AG20443 (cell line): ENCODE measurements at places on chromosomes 3 and 15.

DNA sequence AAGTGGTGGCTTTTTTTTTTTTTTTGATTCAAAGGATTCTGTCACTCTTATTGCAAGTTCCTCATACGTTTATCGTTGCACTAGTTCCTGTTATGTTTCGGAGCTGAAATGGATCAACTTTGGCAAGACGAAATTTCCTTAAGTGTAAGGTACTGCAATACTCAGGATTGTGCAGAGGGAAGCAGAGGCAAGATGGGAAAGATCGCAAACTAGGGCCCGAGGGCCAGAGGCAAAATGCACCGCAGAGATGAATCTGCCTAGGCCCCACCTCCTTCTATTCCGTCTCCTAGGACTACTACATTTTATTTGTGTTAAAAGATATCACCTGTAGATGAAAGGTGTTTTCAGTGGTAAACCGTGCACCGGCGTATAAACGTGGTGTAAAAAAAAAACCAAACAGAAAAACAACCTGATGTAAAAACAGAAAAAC is 331 bp downstream of the RNU6-1 start:
- DNase-seq: peak; percentile 57

DNA sequence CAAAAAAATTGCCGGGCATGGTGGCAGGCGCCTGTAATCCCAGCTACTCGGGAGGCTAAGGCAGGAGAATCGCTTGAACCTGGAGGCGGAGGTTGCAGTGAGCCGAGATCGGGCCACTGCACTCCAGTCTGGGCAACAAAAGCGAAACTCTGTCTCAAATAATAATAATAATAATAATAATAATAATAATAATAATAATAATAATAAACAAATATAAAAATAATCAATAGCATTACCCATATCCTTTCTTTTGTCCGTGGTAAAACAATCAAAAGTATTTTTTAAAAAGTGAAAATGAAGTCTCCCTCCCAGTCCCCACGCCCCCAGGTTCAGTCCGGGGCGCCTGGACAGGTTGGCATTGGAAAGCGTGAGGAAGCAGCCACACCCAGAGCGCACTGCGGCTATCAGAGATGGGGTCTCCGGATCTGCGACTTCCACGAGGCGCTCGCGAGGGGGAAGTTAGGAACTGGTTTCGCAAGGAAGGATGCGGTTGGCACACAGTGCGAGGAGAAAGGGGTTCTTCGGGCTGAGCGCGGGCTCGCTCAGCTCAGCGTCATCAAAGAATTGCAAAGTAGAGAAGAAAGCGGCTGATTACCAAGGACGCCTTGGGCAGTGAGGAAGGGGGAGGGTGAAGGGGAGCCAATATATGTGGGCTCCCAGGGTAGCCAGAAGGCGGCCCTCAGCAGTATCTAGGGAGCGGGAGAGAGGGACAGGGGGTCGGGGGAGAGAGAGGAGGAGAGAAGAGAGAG is 69.5 kb upstream of the EPHB3 start:
- peak; percentile 25 for DNase-seq

GRCh38 chr3:50194128-50194902 is 2.9 kb downstream of the GNAT1 start:
- DNase-seq: peak; percentile 86

GRCh38 chr15:85402195-85402881 is 21.9 kb downstream of the AKAP13 start:
- DNase-seq: no peak

- DNase-seq: peak; percentile 53
Measured at GRCh38 chr15:41967506-41968206, 4.7 kb downstream of the EHD4 start.

- DNase-seq: no peak
Measured at GRCh38 chr15:82062479-82063454, 16.9 kb upstream of the MEX3B start.

- DNase-seq: no peak
Measured at GRCh38 chr15:65071381-65071811, 3.6 kb upstream of the RASL12 start.

DNA sequence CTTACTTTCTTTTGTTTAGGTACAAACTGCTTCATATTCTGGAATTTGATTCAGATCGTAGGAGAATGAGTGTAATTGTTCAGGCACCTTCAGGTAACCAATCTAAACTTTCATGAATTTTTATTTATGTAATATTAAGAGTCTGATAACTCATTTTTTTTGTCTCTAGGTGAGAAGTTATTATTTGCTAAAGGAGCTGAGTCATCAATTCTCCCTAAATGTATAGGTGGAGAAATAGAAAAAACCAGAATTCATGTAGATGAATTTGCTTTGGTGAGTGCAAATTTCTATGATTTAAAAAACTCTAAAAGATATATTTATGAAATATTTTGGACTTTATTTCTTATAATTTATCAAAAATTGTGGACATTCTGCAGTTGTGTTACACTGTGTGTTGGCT is 75.8 kb downstream of the ATP11B start:
- DNase-seq: no peak

DNA sequence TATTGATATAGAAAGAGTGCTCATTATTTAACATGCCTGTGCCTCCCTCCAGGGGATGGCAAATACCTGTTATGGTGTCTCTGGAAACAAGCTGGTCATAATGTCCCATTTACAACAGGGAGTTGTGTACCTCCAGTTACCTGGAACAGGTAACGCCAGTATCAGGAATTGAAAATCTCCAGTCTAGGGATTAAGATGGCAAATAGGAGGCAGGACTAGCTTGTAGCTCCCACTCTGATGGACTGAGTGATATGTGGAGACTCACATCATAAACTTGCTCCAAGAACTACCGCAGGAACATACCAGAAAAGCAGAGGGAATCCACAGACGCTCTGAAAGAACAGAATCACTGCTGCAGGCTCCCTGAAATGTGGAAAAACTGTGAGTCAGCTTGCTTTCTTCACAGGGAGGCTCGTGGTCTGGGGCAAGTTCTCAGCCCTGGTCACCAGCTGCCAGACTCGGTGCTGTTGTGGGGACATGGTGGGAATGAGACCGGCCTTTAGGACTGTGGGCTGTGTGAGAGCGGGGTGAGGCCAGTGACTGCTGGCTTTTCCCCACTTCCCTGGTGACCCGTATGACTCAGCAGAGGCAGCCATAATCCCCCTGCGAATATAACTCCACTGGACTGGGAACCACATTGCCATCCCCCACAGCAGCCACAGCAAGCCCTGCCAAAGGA is 97.4 kb downstream of the KCNAB1 start:
- DNase-seq: no peak

DNA sequence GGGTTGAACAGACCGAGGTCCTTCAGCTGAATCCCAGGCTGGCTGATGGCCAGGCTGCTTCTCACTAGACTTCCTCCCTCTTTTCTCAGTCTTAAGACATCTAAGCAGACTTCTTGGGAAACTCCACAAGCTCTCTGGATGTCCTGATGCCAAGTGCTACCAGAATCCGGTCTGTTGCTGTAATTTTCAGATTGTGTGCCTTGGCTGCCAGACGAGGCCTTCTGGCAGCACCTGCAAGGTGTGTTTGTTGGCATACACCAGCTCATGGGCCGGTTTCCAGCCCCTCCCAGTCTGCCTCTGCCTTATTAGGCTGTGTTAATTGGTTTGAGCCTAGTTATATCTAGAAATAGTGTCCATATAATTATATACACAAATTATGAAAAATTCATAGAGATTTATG is 120.6 kb downstream of the TNIK start:
- no peak for DNase-seq

GRCh38 chr3:158790901-158791589 is 10.8 kb upstream of the MFSD1 start:
- peak; percentile 68 for DNase-seq

- no peak for DNase-seq
Measured at GRCh38 chr15:33492434-33493052, 181.8 kb downstream of the RYR3 start.

GRCh38 chr3:4021162-4021561 is 221.9 kb downstream of the LRRN1 start:
- no peak for DNase-seq

DNA sequence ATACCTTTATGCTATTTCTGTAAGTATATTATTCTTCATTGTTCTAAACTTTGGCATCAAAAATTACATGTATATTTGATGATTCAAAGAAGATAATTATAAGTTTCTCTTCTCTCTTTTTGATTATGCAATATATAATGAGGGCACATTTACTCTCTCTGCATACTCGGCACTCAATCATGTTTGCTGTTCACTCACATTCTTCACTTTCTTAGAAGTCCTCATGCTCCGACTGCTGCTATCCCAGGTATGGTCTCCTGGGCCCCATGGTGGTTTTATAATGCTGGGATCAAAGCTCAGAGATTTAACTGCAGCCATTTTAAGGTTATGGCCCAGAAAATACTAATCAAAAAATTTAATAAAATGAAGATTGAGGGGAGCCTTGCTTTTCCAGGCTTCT is 529.7 kb upstream of the IL12A start:
- no peak for DNase-seq

DNA sequence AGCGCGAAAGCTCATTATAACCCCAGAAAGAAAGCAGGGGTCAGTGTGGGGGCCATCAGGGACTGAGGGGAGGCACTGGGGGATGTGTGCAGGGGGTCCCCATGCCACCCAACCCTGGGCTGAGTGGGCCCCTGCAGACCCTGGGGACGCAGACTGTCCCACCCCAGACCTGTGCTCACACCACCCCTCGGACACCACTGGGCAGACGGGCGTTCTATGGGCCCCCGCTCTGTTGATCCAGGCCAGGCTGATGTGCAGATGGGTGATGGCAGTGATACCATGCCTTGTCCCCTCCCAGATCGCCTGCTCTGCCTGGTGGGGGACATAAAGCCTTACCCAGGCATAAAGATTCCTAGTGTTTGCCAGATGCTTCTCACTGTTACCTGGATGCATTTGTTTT is 259.7 kb upstream of the TLE3 start:
- DNase-seq: no peak

GRCh38 chr3:174775603-174776002 is 83.5 kb upstream of the NAALADL2 start:
- DNase-seq: no peak

DNA sequence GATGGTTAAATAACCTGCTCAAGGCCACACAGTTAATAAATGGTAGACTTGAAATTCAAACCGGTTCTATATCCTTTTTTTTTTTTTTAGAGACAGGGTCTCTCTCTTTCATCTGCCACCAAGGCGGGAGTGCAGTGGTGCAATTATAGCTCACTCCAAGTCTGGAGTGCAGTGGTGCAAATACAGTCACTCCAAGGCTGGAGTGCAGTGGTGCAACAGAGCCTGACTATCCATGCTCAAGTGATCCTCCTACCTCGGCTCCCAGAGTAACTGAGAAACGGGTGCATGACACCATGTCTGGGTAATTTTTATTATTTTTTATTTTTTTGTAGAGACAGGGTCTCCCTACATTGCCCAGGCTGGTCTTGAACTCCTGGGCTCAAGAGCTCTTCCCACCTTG is 23.4 kb downstream of the DPP8 start:
- DNase-seq: no peak

DNA sequence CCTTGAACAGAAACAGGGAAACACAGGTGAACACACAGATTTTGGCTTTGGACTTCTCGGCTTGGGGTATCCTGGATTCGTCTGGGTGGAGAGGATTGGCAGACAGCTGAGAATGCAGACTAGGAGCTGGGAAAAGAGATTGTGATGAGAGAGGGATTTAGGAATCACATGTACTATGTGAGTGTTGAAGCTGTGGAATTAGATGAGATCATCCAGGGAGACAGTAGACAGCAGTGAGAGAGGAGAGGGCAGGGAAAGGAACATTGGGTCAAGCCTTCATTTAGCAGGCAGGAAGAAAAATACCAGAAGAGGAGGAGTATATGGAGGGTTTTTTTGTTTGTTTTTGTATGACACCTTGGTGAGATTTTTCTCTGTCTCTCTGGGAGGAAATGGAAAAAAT is 262.1 kb upstream of the TBL1XR1 start:
- peak; percentile 71 for DNase-seq

- peak; percentile 70 for DNase-seq
Measured at GRCh38 chr3:141303481-141304223, 64.7 kb upstream of the ZBTB38 start.

DNA sequence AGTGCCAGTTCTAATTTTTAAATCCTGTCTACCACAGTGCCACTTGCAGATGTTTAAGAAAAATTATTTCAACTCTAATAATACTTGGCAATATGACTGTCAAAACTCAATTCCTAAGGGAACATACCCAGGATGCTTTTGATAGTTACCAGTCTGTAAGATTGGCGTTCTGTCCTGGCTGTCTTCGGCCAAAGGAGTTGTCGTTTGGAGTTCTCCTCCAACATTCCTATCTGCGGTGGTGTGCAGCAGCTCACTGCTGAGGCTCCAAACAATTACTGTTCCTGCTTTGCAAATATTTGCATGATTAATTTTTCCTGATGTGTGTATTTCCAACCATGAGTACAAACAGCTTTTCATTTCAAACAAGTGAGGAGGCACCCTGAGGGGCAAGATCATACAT is 330.8 kb upstream of the DPH6 start:
- peak; percentile 16 for DNase-seq

DNA sequence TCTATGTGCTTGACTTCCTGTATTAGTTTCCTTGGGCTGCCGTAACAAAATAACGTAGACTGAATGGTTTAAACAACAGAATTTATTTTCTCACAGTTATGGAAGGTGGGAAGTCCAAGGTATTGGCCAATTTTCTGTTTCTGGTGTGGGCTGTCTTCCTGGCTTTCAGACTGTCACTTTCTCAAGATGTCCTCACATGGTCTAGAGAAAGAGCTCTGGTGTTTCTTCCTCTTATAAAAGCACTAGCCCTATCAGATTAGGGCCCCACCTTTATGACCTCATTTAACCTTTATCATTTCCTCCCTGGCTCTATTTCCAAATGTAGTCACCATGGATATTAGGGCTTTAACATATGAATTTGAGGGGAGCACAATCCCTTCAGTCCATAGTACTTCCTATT is 54.6 kb downstream of the SPRED1 start:
- no peak for DNase-seq

DNA sequence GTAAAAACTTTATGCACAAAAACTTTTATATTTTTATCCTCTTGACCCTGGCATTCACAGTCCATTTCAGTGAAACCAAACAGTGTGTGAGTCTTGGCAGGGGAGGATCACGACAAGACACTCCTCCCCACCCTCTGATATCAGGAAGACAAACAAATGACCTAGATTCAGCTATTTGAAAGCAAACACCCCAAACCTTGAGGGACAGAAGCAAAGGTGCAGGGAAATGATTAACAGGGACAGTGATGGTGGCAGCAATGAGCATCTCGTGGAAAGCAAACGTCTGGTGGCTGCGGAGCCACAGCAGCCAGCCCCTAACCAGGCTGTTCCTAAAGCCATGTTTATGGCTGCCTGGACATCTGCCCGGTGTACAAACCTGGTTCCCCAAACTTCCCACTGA is 52.1 kb downstream of the FSIP1 start:
- no peak for DNase-seq

DNA sequence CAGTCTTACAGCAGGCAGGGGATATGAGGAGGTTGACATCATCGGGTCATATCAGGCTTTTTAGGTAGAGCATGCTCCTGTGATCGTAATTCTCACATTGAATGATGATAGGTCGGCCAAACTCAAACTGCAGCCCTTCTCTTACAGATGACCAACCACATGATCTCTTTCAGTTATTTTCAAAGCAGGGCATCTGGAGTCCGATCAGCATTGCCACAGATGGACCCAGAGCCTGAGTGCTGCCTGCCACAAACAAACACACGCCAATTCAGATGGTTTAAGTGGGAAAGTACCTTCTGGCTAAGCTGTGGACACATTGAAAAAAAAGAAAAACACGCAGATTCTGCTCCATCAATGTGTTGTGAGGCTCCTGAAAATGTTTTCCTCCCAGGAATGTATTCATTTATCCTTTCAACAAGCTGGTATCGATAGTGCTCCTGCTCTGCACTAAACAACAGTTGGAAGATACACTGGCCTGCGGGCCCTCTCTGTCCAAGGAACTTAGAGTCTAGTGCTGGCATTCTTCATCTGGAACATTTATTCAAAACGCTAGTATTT is 31.2 kb downstream of the ARPP21 start:
- no peak for DNase-seq
